Melanocyte of skin (primary cell): ENCODE measurements at places on chromosomes 3 and 15. TPM values are rescaled to one million over a fixed set of nuclear protein-coding genes. Genes with fewer than 3 reads are reported as not detected.

ATG7 gene
- total RNA-seq = 58.8 and 62.9 TPM in 2 replicates

CCR8 gene
- total RNA-seq = not detected in 2 replicates

P2RY12 gene
- total RNA-seq = 1.00 and 2.8 TPM in 2 replicates

CLDN18 gene
- not detected in 2 replicates for total RNA-seq

GOLGA6B gene
- total RNA-seq = under 0.01 TPM in 1 of 2 replicates, not detected in the other

NAALADL2 gene
- total RNA-seq = 12.0 and 15.3 TPM in 2 replicates

FANCD2OS gene
- total RNA-seq = not detected in 2 replicates

AP2M1 gene
- total RNA-seq = 214 and 312 TPM in 2 replicates

SKIC8 gene
- 140 and 152 TPM in 2 replicates for total RNA-seq

GPR62 gene
- under 0.01 TPM in 1 of 2 replicates, not detected in the other for total RNA-seq

SPG11 gene
- total RNA-seq = 70.2 and 117 TPM in 2 replicates

SLC7A14 gene
- under 0.01 TPM in 1 of 2 replicates, not detected in the other for total RNA-seq

FES gene
- total RNA-seq = 14.2 and 23.4 TPM in 2 replicates

SLC6A1 gene
- total RNA-seq = not detected in 2 replicates

SH2D7 gene
- total RNA-seq = not detected in 2 replicates

MAGI1 gene
- total RNA-seq = 1.0 and 4.0 TPM in 2 replicates

FOXL2NB gene
- under 0.01 TPM in 1 of 2 replicates, not detected in the other for total RNA-seq

CPLX3 gene
- total RNA-seq = not detected in 2 replicates

MUC20 gene
- total RNA-seq = 1.3 TPM in 1 of 2 replicates, not detected in the other

MFAP1 gene
- 26.6 and 29.9 TPM in 2 replicates for total RNA-seq

C3orf70 gene
- total RNA-seq = 10.7 and 12.3 TPM in 2 replicates
